Activated effector memory CD4-positive, alpha-beta T cell treated with anti-CD3 and anti-CD28 coated beads, Interleukin-2, amount 50 U/mL, for 16 hours (primary cell): ENCODE measurements at places on chromosomes 7 and 10.
A peak's percentile ranks its signal among the peaks of the same experiment; 100 is the strongest.

- peak; percentile 19 for DNase-seq
Observed at GRCh38 chr10:95241533-95241932, 47.5 kb downstream of the ACSM6 start.

DNA sequence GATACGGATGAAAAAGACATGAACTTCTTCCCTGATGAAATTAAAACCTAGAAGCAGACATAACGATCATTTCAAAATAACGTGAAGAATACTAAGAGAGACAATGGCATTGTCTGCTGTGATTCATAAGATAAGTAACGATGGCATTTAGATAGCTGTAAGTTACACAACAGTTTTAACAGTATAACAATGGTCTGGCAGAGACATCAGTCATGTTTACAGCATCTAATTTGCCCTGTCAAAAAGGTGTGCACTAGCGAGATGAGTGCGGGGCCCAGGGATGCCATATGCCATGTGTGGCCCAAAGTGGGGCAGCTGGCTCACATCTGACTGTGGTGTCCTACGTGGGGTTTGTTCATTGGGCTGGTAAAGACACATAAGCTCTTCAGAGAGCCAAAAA is 55.7 kb upstream of the RHEB start:
- no peak for DNase-seq

DNA sequence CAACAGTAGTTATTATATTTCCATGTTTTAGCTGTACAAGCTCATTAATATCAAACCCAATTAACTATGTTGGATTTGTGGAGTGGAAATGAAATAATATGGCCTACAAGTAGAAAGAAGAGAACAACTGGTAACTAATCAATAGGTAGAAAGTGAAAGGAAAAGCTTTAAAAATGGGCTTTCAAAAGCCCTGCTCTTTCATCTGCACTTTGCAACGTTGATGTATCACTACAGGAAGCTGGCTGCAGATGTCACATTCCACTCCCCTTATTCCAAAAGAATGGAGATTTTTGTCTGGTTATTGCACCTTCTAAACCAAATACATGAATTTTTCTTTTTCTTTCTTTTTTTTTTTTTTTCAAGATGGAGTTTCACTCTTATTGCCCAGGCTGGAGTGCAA is 11.7 kb upstream of the MKI67 start:
- DNase-seq, result no peak

DNA sequence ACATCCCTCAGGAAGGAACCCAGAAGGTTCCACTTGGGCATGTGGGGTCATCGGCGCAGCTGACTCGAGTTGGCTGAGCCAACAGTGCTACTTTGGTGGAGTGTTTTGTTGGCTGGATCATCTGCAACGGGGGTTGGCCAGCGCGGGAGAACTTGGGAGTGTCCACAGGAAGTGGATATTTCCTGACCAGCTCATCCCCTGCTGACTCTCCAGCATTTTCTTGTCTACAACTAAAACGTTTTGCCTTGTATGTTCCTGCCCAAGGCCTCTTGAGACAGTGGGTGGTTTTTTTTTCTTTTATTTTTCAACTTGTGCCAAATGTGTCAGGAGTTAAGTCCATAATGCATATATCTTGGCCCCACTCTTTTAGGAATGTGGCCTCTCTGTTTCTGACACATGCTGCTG is 208.6 kb downstream of the ZNF365 start:
- DNase-seq, result no peak

DNA sequence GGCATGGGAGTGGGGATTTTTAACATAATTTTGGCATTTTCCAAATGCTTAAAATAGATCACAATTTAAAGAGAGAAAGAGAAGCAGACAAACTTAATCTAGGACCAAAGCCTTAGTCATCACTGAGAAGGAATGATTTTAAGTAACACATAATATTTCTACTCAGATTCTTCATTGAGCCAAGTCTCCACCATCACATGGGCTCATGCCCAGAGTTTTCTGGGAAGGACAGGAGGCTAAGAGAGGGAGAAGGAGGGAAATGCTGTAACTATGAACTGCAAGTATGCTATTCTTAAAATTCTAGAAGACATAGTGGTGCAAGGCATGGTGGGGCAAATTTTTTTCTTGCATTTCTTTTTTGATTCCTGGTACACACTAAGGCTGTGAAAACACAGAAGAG is 23.8 kb upstream of the UBE2D1 start:
- no peak for DNase-seq

DNA sequence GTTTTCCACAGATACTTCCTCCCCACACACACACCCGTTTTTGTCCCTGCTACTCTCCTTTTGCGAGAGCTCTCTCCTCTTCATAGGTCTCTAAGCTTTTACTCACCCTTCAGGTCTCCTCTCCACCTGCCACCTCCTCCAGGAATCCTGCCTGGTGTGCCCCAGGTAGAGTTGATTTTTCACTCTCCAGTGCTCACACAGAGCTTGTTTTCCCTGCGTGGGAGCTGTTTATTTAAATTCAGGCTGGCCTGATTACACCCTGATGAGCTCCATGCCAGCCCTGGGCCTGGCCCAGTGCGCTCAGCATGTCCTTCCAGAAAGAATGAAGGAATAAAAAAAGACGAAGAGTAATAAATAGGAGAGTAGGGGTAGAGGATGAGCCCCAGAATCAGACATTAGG is 7.5 kb upstream of the CLDN4 start:
- DNase-seq, result no peak

- DNase-seq, result no peak
Observed at GRCh38 chr7:137342828-137343261, 688 bp downstream of the PTN start.

GRCh38 chr7:148021507-148022045 is 569.0 kb upstream of the C7orf33 start:
- no peak for DNase-seq

DNA sequence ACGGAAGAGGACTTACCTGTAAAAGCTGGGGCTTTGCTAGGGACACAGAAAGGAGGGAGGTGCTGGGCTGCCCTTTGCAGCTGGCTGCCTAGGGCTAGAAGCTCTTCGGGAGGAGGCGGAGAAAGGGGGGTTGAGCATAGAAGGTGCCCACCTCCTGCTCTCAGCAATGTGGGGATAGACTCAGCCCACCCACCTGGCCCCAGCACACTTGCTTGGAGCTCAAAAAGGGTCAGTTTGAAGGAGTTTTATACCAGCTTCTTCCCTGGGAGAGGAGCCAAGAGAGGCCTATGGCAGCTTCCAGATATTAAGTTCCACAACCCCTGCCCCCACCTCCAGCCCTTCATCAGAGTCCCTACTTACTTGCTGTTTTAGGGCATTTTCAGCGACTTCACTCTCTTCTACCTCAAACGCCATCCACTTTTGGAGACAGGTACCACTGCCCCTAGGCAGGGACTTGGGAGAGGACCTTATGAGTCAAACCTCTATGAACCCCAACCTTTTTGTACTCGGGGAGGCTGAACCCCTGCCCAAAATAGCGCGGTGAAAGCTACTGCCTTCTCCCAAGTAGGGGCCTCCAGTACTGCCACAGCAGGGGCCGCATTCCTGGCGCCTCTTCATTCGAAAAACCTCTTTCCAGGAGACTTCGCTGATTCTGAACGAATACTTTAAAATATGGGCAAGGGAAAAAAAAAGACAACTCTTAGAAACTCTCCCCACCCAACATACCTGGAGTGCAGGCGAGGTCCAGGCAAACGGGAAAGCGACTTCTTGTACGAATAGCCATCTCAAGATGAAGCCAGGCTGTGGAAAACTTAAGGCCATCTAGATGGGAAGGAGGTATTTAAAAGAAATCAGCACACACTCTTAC is 1.2 kb upstream of the EVX1 start:
- no peak for DNase-seq

DNA sequence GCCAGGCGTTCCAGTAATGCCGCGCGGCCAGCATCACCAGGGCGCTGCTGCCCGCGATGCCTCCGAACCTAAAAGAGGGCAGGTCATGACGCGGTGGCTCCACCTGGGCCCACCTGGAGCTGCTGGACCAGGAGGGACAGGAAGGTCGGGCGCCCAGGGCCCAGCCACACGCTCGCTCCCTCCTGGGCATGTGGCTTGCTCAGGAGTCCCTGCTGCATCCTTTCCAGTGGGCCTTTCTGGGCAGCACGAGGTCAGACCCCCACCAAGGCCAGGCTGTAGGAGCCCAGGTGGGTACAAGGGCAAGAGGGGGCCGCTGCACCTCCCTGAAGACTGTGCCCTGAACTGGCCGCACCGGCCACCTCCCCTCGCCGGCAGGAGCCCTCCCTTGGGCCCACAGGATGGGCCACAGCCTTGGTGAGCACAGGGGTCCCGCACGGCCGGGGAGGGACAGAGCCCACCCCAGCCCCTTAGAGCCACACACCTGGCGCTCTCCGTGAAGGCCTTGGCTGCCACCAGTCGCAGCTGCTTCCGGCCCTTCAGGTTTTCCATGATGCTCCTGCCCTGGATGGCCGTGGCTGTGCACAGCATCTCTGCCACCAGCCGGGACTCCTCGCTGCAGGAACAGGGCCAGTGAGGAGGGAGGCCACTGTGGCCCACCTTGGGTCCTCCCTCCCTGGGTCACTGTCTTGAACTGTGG is 43.2 kb downstream of the CFAP46 start:
- peak; percentile 39 for DNase-seq

GRCh38 chr10:125565046-125565445 is 117.9 kb downstream of the TEX36 start:
- DNase-seq, result no peak

- DNase-seq, result no peak
Observed at GRCh38 chr10:71598621-71599055, 120.9 kb downstream of the C10orf105 start.

- DNase-seq, result no peak
Observed at GRCh38 chr7:121016966-121017365, 28.5 kb downstream of the CPED1 start.

DNA sequence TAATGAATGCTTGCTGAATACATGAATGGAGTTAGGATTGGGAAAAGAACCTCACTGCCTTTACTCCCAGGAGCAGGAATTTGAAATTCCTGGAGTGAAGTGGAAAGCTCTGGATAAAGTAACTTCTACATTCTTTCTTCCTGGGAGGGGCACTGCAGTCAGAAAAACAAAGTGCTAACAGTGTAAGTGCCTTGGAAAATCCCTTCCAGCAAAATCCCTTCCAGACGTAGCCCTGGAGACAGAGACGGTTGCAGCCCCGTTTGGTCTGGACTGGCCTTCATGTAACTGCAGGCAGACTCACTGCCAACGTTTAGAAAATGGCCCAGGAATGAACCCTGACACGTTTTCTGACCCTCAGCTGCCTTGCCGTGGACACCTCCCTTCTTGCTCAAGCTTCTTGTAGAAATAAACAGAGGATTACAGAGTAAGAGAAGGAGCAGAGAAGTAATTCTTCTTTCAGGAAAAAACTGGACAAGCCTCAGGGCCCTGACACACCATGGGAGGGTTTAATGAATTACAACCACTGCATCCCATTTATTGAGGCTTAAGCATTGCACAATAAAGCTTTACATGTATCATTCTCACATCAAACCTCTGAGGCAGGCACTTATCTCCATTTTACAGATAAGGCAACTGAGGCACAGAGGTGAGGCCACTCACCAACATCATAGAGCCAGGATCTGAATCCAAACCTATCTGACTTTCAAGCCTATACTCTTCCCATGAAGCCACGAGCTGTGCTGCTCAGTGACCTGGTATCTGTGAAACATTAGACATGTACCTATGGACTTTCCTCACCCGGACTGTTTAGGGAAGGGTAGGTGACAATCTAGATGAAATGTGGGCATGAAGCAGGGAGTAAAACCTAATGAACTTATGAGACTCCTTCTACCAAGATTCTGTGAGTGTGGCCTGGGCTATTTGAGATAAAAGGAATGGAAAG is 7.8 kb downstream of the ITPRIP start:
- DNase-seq, result peak; percentile 46

DNA sequence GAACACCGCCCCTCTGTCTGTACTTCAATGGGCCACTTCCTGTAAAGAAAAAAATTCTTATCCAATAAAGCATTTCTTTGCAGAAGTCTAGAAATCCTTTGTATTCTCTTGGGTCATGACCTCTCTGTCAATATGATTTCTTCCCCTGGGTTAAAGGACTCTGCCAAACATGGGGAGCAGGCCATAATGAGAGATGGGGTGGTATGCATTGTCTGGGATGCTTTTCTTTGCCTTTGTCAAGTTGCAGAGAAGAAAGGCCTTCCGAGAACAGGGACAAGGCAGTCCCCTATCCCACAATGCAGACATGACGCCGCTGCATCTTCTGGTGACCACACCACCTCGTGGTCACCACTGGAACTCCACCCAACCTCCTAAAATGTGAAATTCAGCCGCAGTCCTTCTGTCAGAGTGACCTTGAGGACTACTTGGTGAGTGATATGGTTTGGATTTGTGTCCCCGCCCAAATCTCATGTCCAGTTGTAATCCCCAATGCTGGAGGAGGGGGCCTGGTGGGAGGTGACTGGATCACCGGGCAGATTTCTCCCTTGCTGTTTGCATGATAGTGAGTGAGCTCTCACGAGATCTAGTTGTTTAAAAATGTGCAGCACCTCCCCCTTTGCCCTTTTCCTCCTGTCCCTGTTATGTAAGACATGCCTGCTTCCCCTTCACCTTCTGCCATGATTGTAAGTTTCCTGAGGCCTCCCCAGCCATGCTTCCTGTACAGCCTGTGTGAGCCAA is 15.2 kb upstream of the FRMPD2 start:
- DNase-seq, result peak; percentile 79

DNA sequence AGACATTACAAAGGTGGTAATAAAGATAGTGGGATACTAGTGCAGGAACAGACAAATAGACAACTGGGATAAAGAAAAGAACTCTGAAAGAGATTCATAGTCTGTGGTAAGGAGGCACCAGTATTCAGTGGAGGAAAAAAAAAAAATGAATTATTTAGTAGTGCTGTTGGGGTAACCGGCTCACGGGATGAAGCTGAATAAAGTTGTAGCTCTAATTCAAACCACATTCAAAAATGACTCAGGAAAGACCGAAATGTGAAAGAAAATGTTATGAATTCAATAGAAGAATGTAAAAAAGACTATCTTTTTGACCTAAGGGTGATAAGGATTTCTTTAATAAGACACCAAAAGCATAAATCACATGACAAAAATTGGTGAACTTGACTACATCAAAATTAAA is 83.1 kb upstream of the HABP2 start:
- DNase-seq, result no peak

DNA sequence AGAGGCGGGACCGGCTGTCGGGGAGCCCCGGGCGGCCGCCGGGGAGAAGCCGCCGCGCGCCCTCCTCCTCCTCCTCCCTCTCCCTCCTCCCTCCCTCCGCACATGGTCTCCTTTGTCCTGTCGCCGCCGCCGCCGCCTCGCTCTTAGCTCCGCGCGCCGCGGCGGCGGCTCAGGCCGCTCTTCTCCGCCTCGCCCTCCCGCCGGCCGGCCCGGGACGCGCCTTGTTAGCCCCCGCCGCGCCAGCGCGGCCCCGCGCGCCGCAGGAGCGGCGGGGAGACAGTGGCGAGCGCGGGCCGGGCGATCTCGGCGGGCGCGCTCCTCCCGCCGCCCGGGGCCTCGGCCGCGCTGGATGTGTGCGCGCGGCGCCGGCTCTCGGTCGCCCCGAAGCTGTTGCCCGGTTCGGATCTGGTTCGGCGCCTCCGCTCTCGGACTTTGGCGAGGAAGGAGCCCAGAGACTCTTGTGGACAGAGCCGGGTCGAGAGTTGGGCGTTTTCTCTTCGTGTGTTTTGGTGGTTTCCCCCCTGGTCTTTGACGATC is 437.4 kb upstream of the GALNT17 start:
- DNase-seq, result no peak
